ENCODE measurements at places on chromosomes 13 and 19. TPM values are rescaled to one million over a fixed set of nuclear protein-coding genes. Genes with fewer than 3 reads are reported as not detected.

- DNase-seq, result no peak
Measured at GRCh38 chr19:55550321-55550650, 4.9 kb upstream of the SBK3 start.

DNA sequence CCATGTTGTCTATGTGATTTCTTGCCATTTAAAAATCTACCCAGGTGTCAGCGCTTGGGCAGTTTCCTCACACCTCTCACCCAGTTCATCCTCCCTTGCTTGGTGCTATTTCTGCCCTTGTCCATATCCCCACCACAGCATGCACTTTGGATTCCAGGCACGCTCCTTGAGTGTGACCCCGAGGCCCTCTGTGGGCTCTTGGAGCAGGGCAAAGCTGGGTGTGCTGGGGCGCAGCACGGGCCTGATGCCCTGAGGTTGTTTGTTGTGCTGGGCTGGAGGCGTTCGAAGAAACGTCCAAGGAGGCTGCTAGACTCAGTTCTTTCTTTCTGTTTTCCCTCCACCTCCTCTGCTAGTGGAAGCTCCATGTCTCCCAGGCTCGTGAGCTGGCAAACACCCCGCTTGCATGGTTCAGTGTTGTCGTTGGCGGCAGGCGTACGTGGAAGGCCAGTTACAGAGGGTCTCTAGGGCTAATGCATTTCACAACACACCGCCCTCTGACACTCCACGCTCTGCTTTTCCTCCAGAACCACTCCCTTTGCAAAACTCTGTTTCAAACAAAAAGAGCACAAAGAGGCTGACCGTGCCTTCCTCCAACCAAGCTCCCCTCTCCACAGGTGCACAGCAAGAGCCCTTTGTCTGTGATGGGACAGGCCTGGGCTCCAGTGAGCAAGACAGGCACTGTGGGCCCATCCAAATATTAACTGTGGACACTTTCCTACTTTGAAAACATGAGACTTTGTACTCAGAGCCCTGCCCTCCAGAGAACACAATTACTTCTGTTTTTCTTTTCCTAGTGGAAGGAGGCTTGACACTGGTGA, 117.7 kb upstream of the GJB6 start:
- no peak for DNase-seq

- no peak for DNase-seq
Measured at GRCh38 chr13:85333506-85334020, 465.7 kb downstream of the SLITRK6 start.

Gene IFNL1
- not detected for polyA plus RNA-seq

Gene SLC6A16
- 2.3 TPM for polyA plus RNA-seq
